ENCODE measurements at places on chromosomes 5 and 9.

DNA sequence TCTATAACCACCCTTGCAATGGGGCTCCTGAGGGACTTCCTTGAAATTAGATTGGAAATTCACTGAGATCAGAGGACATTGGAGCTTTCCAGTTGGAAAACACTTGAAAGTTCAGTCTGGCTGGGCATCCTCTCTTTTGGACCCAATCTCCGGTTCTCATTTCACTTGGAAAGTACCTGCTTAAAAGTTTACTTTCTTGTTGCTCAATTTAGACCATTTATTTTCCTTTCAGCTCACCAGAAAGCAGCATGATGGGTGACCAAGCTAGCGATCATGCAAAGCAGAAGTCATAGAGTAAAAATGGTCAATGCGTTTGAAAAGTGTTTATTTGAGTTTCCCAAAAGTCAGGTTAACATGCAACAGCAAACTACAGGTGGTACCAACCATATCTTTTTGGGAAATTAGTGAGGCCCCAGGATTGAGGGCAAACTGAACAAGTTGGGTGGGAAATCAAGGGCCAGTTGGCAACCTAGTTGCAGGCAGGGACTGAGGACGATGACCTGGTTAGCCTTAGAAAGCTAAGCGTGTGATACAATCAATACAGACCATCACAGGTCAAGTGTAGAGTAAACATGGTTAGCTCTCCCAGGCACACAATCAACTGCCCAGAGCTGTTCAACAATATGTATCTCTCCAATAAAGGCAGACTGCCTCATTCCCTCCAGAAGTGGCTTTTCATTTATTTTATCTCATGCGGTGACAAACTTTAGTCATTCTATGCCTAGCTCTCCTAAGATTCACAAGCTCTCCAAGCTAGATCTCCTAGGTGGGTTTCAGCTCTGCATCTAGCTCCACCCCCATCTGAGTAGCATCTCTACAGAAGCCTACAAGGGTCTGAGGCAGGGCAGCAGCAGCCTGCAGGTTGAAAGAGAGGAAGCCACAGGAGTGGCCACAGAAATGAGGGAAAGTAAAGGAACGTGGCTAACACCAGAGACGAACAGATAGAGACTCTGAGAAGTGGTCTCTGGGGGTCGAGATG lies 136.9 kb downstream of the UGCG start:
- no peak for DNase-seq

GRCh38 chr9:125626187-125626586 lies 80.8 kb downstream of the MAPKAP1 start:
- DNase-seq = no peak

GRCh38 chr5:115415143-115415491 lies 118.7 kb upstream of the CCDC112 start:
- no peak for DNase-seq

- no peak for DNase-seq
Measured at GRCh38 chr5:180807654-180808414, 5.2 kb upstream of the MGAT1 start.

- DNase-seq = no peak
Measured at GRCh38 chr9:6305954-6306563, 22.1 kb upstream of the TPD52L3 start.

- no peak for DNase-seq
Measured at GRCh38 chr9:128242828-128243214, 33.0 kb downstream of the GOLGA2 start.

- no peak for DNase-seq
Measured at GRCh38 chr9:100669968-100670367, 92.1 kb downstream of the CAVIN4 start.

GRCh38 chr5:100026606-100027005 lies 508.6 kb upstream of the FAM174A start:
- DNase-seq = no peak

DNA sequence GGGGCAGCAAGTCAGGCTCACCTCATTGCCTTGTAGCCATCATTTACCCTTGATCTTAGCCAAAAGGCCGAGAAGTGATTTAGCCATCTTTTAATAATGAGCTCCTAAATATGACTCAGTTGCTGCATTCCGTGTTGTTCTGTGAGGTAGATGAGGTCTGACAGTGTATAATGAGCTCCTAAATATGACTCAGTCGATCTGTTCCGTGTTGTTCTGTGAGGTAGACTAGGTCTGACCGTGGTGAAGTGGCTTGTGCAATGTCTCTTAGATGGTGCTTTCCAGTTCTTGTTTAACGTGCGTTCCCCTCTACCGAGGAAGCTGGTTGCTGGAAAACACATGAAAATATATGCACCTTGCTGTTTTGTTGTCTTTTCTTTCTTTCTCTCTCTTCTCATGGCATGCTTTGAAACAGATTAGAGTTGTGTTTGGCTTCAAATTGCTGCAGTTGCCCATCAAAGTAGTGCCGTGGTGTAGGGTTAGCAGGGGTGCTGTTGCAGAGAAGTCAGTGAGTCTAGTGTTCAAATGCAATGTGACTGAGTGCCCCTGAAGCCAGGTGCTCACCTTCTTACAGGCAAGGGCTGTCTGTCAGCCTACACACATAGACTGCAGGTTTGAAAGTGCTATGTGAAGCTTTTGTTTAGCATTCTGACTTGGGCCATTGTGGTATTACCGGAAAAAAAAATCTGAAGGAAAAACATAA lies 118.6 kb downstream of the KDM4C start:
- DNase-seq = no peak

GRCh38 chr9:92749071-92749933 lies 15.3 kb downstream of the BICD2 start:
- no peak for DNase-seq

GRCh38 chr5:139075066-139076050 lies 122.8 kb downstream of the SIL1 start:
- no peak for DNase-seq

- DNase-seq = no peak
Measured at GRCh38 chr5:42811591-42812446, at the start of gene SELENOP. Gene SELENOP, minus strand, starts transcription at chr5:42811892. Its CDS starts 3,539 bp downstream, at chr5:42808353.

GRCh38 chr9:98314381-98315066 lies 59.1 kb upstream of the TBC1D2 start:
- DNase-seq = no peak

DNA sequence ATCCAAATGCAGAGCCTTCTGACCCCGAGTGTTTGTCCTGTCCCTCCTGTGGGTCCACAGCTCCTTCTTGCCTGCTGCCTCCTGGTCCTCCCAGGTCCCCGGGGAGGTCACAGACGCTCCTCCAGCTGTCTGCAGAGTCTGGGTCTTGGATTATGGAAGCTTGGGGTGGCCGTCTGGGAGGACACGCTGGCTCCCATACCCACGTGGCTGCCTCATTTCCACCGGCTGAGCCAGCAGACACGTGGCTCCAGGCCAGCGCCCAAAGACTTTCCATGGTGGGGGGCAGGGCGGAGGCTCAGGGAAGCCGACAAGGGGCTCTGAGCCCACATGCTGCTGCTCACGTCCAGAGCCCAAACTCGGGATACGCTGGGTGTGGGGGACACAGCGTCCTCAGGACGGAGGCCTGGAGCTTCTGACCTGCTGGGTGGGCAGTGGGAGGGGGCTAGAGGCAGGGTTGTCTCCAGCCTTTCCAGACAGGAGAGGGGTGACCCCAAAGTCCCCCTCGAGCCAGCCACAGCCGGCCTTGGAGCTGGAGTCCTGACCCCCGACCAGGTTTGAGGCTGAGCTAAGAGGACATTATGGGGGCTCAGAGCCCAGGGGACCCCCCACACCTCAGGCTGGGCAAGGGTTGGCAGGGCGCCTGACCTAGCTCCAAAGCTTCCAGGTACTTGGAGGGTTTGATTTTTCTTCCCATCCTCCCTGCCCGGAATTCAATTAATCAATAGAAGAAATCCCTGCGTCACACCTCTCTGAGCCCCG lies 24.2 kb upstream of the RNU6ATAC start:
- DNase-seq = no peak

DNA sequence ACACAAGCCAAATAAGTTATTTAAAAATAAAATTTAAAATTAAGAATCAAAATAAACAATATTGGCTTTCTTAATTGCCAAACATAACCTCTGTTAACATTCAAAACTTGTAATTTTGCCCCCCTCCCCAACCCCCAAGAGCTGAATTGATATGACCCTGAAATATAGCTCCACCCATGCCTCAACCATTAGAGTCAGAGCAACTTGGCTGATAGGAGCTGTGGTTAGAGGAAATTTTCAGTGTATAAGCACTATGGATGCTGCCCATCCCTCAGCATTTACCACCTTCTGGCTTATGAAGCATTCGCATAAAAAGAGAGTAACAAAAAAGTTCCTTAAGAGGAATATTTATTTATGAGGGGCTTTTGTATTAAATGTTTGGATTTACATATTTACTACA lies 6.1 kb downstream of the POC5 start:
- DNase-seq = no peak

- no peak for DNase-seq
Measured at GRCh38 chr9:75909776-75910175, 19.3 kb downstream of the PCSK5 start.

- DNase-seq = no peak
Measured at GRCh38 chr5:171272996-171273970, 35.8 kb upstream of the TLX3 start.

DNA sequence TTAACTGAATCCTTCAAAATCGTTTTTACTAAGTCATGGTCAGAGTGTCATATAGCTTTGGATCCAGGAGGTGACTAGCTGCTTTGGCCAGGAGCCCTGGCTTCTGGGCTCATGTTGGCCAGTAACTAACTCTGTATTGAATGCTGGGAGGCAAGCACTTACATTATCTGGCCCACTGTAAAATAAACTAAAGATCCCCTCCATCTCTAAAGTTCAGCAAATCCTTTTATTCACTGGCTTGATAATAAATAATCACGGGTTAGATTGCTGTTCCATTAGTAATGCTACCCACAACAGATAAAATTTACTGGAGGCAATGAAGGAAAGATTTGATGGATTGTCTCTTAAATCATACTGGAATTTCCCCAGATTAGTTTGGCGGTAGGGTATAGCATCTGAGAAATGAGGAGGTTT lies 382.2 kb upstream of the TLE4 start:
- no peak for DNase-seq

DNA sequence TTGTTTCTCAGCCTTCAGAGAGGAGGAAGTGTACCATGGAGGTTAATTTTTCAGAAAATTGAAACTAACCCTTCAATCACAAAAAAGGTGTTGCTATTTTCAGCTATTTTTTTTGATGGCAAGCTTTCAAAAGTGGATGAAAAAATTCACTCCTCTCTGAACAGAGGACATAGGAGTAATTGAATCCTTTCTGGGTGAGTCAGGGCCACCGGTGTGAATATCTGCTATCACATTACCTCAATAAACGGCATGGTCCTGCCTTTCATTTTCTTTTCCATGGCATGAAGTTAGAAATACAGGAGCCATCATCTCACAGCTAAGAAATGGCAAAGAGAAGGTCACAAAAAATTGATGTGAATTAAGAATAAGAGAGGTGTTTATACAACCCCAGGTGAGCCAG lies 90.2 kb upstream of the CCDC112 start:
- no peak for DNase-seq

GRCh38 chr9:98958271-98958984 lies 14.7 kb downstream of the COL15A1 start:
- DNase-seq = no peak

GRCh38 chr5:132455614-132456115 lies 34.9 kb downstream of the IRF1 start:
- DNase-seq = no peak

DNA sequence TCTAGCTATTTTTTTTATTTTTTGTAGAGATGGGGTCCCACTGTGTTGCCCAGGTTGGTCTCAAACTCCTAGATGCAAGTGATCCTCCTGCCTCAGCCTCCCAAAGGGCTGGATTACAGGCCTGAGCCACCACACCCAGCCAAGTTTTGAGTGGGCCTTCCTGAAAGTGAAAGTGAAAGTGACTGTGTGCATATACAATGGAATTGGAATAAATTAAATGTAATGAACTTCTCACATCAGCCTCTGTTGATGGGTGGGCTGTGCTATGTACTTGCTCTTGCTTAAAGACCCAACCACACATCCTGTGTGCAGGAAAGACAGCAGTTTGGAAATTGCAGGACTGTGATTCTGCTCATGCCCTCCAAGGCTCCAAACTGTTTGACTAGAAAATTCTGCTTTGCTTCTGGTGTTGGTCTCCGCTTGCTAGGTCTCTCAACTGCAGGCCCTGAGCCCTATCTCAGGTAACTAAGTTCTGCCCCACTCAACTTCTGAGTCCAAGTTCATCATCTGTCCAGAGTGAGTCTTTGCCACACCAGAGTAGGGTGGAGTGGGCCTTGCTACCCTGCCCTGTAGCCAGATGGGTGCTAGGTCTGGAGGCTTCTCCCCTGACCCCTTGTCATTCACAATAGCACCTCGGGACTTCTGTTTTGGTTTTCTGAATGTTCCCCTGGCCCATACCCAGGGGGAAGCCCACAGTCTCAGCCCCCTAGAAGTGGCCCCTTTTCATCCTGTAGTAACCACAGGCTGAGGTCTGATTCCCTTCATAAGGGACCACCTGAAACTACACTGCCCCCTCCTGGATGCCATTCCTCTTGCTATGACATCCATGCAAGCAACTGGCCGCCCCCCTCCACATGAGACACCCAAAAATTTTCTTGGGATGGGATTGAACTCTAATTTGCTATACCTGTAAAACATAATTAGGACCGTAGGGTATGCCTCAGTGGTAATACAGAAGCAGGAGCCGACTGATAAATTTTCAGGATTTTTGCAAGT lies 36.5 kb upstream of the RAD23B start:
- DNase-seq = no peak

DNA sequence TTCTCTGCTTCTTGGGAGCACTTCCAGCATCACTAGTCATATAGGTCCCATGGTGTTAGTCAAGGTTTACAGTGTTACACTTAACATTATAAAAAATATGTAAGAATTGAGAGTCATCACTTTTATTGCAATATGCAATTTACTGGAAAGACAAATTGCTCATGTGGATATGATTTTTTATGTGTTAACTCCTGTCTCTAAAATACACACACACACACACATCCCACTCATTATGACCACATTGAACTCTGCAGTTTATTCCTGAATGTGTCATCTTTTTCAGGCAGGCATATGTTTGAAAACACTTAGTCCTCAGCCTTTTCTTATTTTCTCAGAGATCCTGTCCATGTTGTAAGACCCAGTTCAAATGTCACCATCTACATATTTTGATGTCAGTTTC lies 148.5 kb upstream of the MRPS30 start:
- DNase-seq = no peak

GRCh38 chr5:38883842-38884241 lies 38.0 kb downstream of the OSMR start:
- no peak for DNase-seq

DNA sequence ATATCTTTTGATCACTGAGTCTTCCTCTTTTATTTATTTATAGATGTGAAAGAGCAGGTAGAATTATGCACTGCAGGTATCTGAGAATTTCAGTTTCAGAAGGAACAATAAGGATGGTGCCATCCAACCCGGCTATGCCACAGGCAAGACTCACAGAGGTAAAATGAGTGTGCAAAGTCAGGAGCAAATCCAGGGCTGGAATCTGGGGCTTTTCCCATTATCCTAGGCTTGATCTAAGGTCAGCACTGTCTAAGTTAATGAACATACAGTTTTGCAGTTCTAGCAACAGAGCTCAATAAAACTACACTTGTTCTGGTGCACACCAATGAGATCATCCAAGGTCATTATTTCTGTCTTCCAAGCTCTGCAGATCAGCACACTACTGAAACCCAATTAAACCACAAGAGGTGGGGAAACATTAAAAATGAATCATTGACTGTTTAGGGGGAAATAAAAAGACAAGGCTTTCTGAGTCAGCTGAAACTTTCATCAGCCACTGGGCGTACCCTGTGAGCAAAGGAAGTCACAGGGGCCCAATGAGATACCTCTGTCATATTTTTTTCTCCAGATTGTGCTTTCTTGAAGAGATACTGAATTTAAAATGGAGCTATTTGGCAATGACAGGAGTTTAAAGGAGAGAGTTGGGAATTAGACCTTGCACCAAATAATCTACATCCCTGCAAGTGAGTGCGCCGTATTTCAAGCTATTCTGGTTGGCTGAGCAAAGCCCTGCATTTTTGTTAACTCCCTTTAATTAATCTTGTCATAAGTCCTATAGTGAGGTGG lies 662.2 kb upstream of the ZNF608 start:
- DNase-seq = no peak

All from activated gamma-delta T cell treated with anti-CD3 and anti-CD28 coated beads, Interleukin-2, amount 50 U/mL, for 16 hours (primary cell).